HCEC 1CT (cell line): ENCODE measurements at places on chromosomes 12 and 14.
A peak's percentile ranks its signal among the peaks of the same experiment; 100 is the strongest.

DNA sequence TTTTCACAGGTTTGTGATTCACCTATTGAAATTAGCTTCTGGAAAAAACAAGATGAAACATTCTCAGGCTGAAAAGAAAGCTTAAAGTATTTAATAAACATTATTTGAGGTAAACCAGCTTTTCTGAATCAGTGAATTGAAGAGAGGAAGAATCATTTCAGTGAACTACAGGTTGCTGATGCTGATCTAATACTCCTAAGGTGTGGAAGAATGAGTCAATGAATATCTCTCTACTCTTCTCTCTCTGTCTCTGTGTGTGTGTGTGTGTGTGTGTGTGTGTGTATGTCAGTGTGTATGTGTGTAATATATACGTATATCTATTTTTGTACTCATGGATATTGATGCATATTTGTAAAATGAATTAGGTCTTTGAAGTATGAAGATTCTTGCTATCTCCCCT is 312.2 kb downstream of the SSPN start:
- no peak for DNase-seq

DNA sequence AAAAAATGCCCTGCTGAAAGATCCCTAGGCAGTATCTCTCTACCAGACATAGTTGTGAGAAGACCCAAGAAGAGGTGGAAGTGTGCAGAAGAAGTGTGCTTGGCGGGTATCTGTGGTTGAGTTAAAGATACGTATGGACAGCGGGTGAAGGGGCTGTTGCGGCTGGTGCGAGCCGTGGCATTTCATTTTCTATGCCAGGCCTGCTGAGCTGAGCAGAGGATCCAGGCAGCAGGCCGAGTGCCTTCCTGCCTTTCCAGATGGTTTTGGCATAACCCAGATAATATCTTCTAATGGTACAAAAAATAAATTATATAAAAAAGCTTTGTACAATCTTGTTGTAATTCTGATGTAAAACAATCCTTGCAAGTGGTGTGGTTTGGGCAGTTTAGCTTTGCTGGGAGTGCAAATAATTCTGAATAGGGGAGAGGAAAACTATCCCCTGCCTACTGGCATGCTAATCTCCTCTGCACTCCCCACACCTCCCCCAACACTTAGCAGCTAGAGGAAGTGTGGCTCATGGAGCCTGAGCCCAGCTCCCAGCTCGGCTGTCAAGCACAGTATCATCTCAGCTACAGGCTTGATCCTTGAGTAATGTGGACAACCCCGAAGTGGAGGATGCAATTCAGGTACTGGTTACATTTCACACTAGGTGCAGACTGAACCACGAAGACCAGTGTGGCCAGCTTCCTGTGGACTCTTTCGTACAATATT is 168.9 kb downstream of the VRK1 start:
- DNase-seq: no peak

DNA sequence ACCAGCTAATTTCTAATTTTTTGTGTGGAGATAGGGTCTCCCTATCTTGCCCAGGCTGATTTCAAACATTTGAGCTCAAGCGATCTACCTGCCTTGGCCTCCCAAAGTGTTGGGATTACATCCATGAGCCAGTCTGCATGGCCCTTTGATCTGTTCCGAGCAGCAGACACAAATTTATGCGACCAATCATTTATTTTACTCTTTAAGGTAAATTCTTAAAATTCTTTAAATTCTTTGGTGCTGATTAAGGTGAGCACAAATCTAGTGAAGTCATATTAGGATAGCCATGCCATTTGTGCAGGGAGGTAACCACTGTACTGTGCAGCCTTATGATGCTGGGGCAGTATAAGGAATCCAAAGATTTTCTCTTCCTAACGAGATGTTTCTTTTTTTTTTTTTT is 135.7 kb downstream of the SRGAP1 start:
- DNase-seq: no peak

DNA sequence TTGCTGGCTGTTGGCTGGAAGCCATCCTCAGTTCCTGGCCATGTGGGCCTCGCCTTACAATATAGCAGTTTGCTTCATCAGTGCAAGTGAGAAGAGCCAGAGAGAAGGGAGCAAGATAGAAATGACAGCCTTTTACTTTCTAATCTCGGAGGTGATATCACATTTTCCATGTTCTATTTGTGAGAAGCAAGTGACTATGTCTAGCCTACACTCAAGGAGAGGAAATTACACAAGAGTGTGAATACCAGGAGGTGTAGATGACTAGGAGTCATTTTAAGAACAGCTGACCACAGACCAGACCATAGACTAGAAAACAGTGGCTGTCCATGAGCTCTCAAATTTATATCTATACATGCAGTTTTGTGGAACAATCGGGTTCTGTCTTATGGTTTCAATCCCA is 163.0 kb upstream of the NRXN3 start:
- DNase-seq: peak; percentile 7

GRCh38 chr12:84738481-84738972 is 174.1 kb downstream of the SLC6A15 start:
- no peak for DNase-seq
